ENCODE measurements at places on chromosomes 5 and 9.

DNA sequence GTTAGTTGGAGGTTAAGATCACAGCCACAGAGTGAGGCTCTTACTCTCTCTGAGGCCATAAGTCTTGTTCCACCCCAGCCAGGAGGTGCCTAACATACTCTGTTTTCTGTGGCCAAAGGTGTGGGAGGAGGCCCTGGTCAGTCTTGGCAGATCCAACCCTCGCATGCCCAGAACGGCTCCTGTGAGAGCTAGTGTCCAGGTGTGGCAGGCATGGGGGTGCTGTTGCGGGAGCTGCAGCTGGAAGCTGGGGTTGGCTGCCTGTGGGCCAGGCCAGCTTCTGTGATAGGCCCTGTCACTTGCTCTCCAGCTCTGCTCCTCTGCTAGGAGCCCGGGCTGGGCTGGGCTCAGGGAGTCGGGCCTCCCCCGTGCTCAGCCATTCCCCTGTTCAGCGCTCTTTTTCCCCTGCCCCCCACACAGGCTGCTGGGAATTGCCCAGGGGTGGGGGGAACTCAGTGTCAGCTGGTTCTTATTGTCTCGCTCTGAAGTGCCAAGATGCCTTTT lies 31.6 kb downstream of the IER5L start:
- DNase-seq, result peak; percentile 86

DNA sequence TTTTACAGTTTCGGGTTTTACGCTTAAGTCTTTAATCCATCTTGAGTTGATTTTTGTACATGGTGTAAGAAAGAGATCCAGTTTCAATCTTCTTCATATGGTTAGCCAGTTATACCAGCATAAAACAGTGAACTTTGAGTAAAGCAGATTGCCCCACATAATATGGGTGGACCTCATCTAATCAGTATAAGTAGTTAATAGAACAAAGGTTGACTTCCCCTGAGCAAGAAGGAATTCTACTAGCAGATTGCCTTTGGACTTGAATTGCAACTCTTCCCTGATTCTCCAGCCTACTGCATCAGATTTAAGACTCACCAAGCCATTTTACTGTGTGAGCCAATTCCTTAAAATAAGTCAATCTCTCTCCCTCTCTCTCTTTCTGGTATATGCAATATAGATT lies 173.2 kb downstream of the SNCAIP start:
- DNase-seq, result no peak

GRCh38 chr5:79800979-79801827 lies 111.6 kb downstream of the CMYA5 start:
- no peak for DNase-seq

- DNase-seq, result no peak
Observed at GRCh38 chr9:76464706-76465105, 5.7 kb downstream of the GCNT1 start.

- no peak for DNase-seq
Observed at GRCh38 chr5:131812371-131813160, 15.7 kb upstream of the FNIP1 start.

Measured in fibroblast of skin of right quadriceps (primary cell).